AG08395 (cell line): ENCODE measurements at places on chromosomes 4 and X.

DNA sequence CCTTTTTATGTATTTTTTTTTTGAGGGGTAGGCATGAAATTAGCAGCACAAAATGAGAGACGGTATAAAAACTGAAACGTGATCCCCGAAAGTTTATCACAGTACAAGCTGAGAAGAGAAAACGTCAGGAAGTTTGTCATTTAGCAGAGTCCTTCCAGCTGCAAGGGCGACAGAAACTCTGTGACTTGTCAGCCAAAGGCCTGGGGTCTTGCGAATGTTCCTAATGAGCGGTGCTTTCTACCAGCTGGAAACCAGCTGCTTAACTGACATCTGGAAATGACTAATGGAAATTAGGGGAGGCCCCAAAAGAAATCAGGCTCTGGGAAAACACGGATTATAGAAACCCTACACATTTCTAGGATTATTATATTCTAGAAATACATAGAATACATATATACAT, 66.5 kb downstream of the CHRNA9 start:
- no peak for DNase-seq

DNA sequence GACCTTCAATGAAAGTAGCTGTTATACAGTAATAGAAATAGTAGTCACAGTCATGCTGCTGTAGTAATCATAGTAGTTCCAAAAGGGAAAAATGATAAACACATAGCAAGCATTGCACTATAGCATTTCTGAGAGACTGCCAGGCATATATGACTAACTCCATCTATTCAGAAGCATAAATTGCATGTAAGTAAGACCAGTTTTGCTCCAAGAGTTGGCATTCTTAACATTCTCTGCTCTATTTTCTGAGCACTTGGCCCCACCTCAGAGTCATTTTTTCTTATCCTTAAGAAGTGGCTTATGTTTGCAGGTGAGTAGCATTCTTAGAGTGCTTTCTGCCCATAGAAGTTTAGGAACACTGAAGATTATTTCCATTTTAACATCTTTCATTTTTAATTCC, 490.3 kb upstream of the TECRL start:
- DNase-seq, result no peak

- no peak for DNase-seq
Measured at GRCh38 chr4:105236202-105236915, 89.7 kb downstream of the TET2 start.

DNA sequence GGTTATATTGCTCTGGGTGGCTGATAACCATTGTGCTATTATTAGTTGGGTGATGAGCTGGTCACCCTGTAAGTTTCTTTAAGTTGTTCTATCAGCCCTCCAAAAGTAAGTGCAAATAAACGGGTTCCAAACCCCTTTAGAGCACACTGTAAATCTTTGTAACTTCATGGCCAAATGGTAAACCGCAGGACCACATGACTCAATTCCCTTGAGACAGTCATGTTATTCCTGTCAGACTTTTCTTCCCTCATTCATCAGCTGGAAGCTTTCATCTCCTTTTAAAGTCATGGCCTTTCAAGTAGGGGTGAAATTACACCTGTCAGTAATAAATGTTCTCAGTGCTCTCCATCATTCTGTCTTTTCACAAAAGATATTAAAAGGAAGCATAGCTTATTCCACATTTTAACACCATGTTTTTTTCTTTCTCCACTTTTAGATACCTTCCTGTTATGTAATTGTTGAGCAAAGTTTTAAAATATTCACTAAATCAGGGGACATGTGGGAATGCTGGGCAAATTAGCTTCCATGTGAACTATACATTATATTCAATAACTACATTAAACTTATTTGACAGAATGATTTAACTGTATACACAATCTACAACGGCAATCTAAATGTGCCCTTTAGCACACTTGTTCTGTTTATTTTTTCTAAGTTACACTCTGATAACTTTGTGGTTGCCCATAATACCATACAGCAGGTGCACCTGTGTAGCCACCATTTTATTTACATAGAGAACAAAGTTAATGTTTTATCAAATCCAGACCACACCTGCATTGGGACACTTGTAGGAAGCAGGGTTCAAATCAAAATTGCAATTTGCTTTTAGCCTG, 275.5 kb downstream of the CFAP299 start:
- no peak for DNase-seq

GRCh38 chr4:151314479-151314878, 10.9 kb downstream of the SH3D19 start:
- DNase-seq, result no peak

GRCh38 chrX:133574716-133575115, 159.4 kb upstream of the GPC4 start:
- DNase-seq, result no peak

GRCh38 chr4:171876636-171877035, 63.4 kb downstream of the GALNTL6 start:
- no peak for DNase-seq
